ENCODE measurements at places on chromosomes 16 and 17. TPM values are rescaled to one million over a fixed set of nuclear protein-coding genes. Genes with fewer than 3 reads are reported as not detected.

SAMD14 gene
- 1.6 TPM for total RNA-seq

EDC4 gene
- 54.4 TPM for total RNA-seq

KRTAP4-4 gene
- not detected for total RNA-seq

WNT3 gene
- total RNA-seq: 0.32 TPM

TSPAN10 gene
- 3.3 TPM for total RNA-seq

PITPNM3 gene
- total RNA-seq: 0.26 TPM

RNF222 gene
- total RNA-seq: not detected

UBE2G1 gene
- total RNA-seq: 10.9 TPM

RNF157 gene
- 0.32 TPM for total RNA-seq

RAMP2 gene
- not detected for total RNA-seq

ENPP7 gene
- total RNA-seq: not detected

ANKFN1 gene
- not detected for total RNA-seq

C16orf86 gene
- 3.9 TPM for total RNA-seq

CBFA2T3 gene
- total RNA-seq: not detected

TMEM231 gene
- 14.5 TPM for total RNA-seq

ACSM5 gene
- total RNA-seq: not detected

MYH1 gene
- not detected for total RNA-seq

GPRC5C gene
- 1.1 TPM for total RNA-seq

RNPS1 gene
- 23.2 TPM for total RNA-seq

COL1A1 gene
- 1,635 TPM for total RNA-seq

RGS11 gene
- total RNA-seq: 1.4 TPM

CCL3 gene
- total RNA-seq: not detected

EME1 gene
- total RNA-seq: 0.52 TPM

NQO1 gene
- 584 TPM for total RNA-seq

NPIPB12 gene
- 7.4 TPM for total RNA-seq

RHBDF1 gene
- total RNA-seq: 46.5 TPM

TVP23A gene
- total RNA-seq: not detected

CLDN7 gene
- 4.2 TPM for total RNA-seq

MKS1 gene
- 13.9 TPM for total RNA-seq

SLFN12L gene
- total RNA-seq: 0.16 TPM

NACA2 gene
- total RNA-seq: not detected

SPATA22 gene
- total RNA-seq: not detected

PYY gene
- not detected for total RNA-seq

KRTAP3-3 gene
- not detected for total RNA-seq

RPRML gene
- not detected for total RNA-seq

PDE6G gene
- total RNA-seq: not detected

CLEC18B gene
- 0.47 TPM for total RNA-seq

HOXB9 gene
- total RNA-seq: not detected
